ENCODE measurements at places on chromosomes 3 and 15.

DNA sequence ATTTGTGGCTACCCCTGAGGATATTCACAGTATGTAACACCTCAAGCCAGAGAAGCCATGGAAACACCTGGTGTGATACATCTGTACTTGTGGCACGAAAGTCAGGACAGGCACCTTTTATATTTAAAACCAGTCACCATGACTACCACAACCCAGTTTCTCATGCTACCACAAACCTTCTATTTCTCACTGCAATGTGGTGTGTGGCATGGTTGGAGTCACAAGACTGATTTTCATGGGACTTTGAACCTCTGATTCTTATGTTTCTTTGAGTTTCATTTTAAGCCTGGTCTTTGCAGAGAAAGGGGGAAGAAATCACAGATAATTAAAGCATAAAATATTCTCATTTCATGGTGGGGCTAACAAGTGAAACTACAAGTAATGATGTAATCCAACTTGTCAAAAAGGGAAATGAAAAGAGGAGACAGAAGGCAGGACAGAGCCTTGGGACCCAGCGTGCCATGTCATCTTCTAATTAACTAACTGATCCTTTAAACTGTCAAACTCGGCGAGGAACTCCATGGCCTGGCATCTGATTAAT is 175.9 kb downstream of the PDZRN3 start:
- no peak for DNase-seq

GRCh38 chr3:101992863-101993262 is 143.5 kb downstream of the NFKBIZ start:
- DNase-seq = no peak

DNA sequence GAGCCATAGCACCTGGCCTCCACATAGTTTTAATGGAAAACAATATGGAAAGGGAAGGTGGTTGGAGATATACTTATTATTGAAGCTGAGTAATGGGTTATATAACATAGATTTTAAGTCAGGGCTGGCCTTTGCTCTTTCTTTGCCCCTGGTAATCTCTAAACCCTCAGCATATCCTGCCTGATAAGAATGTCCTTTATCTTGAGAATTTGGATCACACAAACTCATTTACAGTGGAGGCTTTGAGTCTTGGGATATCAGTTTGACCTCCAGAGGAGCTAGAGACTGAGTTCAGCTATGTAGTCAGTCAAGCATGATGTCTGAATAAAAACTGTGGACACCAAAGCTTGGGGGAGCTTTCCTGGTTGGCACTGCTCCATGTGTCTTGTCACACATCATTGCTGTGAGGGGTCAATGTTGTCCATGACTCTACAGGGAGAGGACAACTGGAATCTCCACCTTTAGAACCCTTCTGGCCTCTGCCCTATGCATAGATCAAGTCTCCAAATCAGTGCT is 9.0 kb upstream of the C3orf33 start:
- no peak for DNase-seq

- no peak for DNase-seq
Measured at GRCh38 chr15:80637747-80638146, 57.4 kb upstream of the ABHD17C start.

GRCh38 chr3:2090095-2090911 is 8.4 kb upstream of the CNTN4 start:
- no peak for DNase-seq

DNA sequence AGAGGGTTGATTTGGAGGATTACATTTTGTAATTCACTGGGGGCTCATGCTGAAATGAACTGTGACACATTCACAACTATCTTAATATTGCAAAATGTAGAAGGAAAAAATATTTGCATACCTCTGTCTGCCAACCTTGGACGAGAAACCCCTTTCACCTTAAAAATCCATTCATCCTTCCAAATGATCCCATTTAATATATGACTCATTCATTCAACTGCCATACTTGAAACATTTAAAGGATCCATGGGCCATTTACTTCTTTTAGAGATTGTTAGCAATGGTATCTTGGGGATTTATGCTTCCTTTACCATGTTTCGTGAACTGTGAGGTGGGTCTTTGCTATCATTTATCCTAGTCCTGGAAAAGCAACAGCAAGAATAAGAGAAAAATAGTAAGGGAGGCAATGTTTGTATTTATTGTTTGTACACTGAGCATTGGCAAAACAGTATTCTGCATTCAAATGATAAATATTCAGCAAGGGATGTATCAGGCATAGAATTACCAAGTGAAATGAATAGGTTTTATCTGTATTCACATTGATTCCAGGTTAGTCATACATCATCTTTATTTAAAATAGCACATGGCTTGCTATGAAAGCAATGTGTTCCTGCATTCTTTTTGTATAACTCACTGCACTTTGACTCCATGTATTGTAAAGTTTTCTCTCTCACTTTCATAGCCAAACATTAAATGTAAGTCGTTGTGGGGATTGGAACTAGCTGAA is 378.1 kb downstream of the NSUN3 start:
- no peak for DNase-seq

Data from hippocampal formation (tissue), 2 donors.